SJSA1 (cell line): ENCODE measurements at places on chromosomes 5 and 9.
A peak's percentile ranks its signal among the peaks of the same experiment; 100 is the strongest.

DNA sequence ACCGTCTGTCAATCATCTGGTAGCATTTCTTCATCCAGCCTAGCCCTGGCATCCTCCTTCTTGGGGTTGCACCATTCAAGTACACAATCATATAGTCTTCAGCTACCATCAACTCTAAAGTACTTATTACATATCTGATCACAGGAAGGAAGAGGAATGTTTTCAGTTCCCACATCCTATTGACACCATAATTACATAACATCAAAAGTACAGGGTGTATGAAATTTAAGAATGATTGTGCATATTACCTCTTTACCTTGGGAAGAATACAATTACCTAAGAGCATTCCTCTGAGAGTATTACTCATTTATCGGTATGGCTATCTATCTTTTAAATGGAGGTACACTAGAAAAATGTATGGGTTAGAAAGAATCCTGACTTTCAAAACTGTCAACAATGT is 126.8 kb upstream of the PCA3 start:
- H3K27me3 ChIP-seq = no peaks in the 10 kb centered on the region
- H3K4me3 ChIP-seq = no peak overlapping the region
- H3K36me3 ChIP-seq = no peaks in the 10 kb centered on the region
- DNase-seq = no peak

GRCh38 chr9:77933019-77933418 is 98.6 kb downstream of the GNAQ start:
- H3K27me3 ChIP-seq = no peaks in the 10 kb centered on the region
- no peak overlapping the region for H3K4me3 ChIP-seq
- peaks cover 1% of the 10 kb centered on the region for H3K4me1 ChIP-seq
- no peak for DNase-seq
- no peak overlapping the region for H3K27ac ChIP-seq

- no peak overlapping the region for H3K4me3 ChIP-seq
- no peak for DNase-seq
- H3K27ac ChIP-seq = no peak overlapping the region
- peaks cover 11% of the 10 kb centered on the region; the same call in 1 of the 2 replicates for H3K36me3 ChIP-seq
- H3K4me1 ChIP-seq = peaks cover 26% of the 10 kb centered on the region
Measured at GRCh38 chr9:134064711-134065110, 3.1 kb downstream of the BRD3 start.

- H3K36me3 ChIP-seq = no peaks in the 10 kb centered on the region
- peak overlapping the region; percentile 42 for H3K27ac ChIP-seq
- H3K4me1 ChIP-seq = peaks cover 31% of the 10 kb centered on the region
- H3K27me3 ChIP-seq = no peaks in the 10 kb centered on the region
- no peak overlapping the region for H3K4me3 ChIP-seq
- DNase-seq = peak; percentile 90
Measured at GRCh38 chr5:171521219-171521633, 101.8 kb downstream of the FGF18 start.

GRCh38 chr5:39284552-39284951 is 65.2 kb upstream of the FYB1 start:
- no peaks in the 10 kb centered on the region for H3K36me3 ChIP-seq
- no peaks in the 10 kb centered on the region for H3K4me1 ChIP-seq
- H3K4me3 ChIP-seq = no peak overlapping the region
- no peak for DNase-seq

GRCh38 chr5:1540166-1540565 is 16.4 kb upstream of the LPCAT1 start:
- no peak overlapping the region for H3K27ac ChIP-seq
- peaks cover 6% of the 10 kb centered on the region for H3K4me1 ChIP-seq
- no peak for DNase-seq
- H3K27me3 ChIP-seq = no peaks in the 10 kb centered on the region
- no peaks in the 10 kb centered on the region for H3K36me3 ChIP-seq

GRCh38 chr5:17895288-17896033 is 261.2 kb downstream of the TAF11L14 start:
- H3K4me3 ChIP-seq = no peak overlapping the region
- H3K27me3 ChIP-seq = no peaks in the 10 kb centered on the region; the same call in 1 of the 2 replicates
- no peak for DNase-seq

- no peak overlapping the region for H3K27ac ChIP-seq
- no peak for DNase-seq
- H3K36me3 ChIP-seq = no peaks in the 10 kb centered on the region
Measured at GRCh38 chr5:124179819-124180218, 566.6 kb downstream of the ZNF608 start.

GRCh38 chr9:87039809-87040392 is 92.6 kb upstream of the GAS1 start:
- no peak overlapping the region for H3K4me3 ChIP-seq
- H3K4me1 ChIP-seq = no peaks in the 10 kb centered on the region
- H3K27me3 ChIP-seq = no peaks in the 10 kb centered on the region
- no peaks in the 10 kb centered on the region for H3K36me3 ChIP-seq

GRCh38 chr5:124902097-124902821 is 155.8 kb upstream of the ZNF608 start:
- H3K27ac ChIP-seq = no peak overlapping the region
- peak; percentile 31 for DNase-seq
- H3K36me3 ChIP-seq = no peaks in the 10 kb centered on the region
- no peak overlapping the region for H3K4me3 ChIP-seq
- no peaks in the 10 kb centered on the region for H3K27me3 ChIP-seq
- peaks cover 23% of the 10 kb centered on the region for H3K4me1 ChIP-seq

DNA sequence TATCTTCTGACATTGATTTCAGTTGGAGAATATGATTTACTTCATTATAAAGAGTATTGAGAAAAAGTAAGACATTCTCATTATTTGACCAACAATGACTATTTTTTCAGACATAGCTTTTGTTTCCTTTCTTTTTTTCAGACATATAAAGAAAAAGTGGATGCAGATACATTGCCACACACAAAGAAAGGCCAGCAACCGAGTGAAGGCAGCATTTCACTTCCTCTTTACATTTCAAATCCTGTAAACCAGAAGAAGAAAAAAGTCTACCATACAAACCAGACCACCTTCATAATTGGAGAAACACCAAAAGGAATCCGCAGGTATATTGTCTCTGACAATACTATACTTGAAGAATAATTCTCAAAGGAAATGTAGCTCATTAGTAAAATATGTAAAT is 128.9 kb downstream of the ERCC6L2 start:
- no peaks in the 10 kb centered on the region for H3K27me3 ChIP-seq
- peaks cover 39% of the 10 kb centered on the region for H3K36me3 ChIP-seq
- 0 out of 2 replicates have a peak, but pooled peaks cover 4% of the 10 kb centered on the region for H3K4me1 ChIP-seq
- H3K4me3 ChIP-seq = no peak overlapping the region

DNA sequence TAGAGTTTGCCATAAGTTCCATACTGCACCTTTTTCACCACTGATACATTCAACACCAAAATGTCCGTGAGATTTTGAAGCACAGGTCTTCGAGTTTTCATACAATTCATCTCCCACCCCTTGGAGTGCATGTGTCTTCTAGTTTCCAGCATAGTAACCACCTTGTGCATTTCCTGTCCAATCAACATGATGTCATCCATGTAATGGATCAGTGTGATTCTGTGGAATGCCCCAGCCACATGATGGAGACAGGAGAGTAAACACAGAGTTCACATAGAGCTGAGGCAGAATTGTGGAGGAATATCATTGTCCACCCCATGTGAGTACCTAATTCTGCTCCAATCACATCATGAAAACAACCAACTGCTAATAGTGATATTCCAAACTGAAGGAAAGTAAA is 441.5 kb upstream of the CDH6 start:
- H3K4me3 ChIP-seq = no peak overlapping the region
- H3K27me3 ChIP-seq = no peaks in the 10 kb centered on the region
- no peaks in the 10 kb centered on the region for H3K4me1 ChIP-seq
- H3K27ac ChIP-seq = no peak overlapping the region
- DNase-seq = no peak
- H3K36me3 ChIP-seq = no peaks in the 10 kb centered on the region

DNA sequence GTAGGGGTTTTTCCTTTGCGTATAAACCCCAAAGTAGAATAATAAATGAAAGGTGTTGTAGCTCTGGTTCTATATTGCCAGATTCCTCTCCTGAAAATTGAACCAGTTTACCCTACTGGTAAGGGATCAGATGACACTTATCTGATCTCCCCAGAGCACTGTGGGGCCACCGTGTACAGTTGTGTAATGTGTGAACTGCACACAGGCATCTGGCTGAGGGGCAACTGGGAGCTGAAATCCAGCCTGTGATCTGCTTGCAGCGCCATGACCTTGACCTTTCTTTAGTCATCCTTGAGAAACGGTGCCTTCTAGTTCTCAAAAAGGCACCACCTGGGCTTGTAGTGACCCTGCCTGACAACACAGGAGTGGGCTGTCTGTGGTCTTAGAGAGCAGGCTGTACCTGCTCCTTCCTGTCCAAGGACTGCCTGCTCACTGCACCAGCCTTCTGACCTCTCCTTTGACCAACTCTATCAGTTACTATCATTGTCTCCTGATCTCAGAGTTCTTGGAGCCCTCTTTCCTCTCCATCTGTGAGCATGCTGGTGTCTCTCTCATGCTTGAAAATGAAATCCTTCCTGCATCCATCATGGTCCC is 40.2 kb downstream of the PDE6A start:
- no peaks in the 10 kb centered on the region for H3K36me3 ChIP-seq
- H3K4me1 ChIP-seq = no peaks in the 10 kb centered on the region
- DNase-seq = no peak
- H3K4me3 ChIP-seq = no peak overlapping the region
- no peaks in the 10 kb centered on the region for H3K27me3 ChIP-seq
- no peak overlapping the region for H3K27ac ChIP-seq

- no peak for DNase-seq
- H3K4me1 ChIP-seq = no peaks in the 10 kb centered on the region
- no peaks in the 10 kb centered on the region for H3K36me3 ChIP-seq
- no peak overlapping the region for H3K4me3 ChIP-seq
- no peaks in the 10 kb centered on the region for H3K27me3 ChIP-seq
Measured at GRCh38 chr5:54561651-54562050, 44.1 kb downstream of the SNX18 start.

- DNase-seq = no peak
- H3K4me1 ChIP-seq = peaks cover 52% of the 10 kb centered on the region
- no peaks in the 10 kb centered on the region for H3K27me3 ChIP-seq
Measured at GRCh38 chr5:73365990-73366667, 82.4 kb downstream of the FOXD1 start.

GRCh38 chr5:74576941-74577456 is 63.5 kb downstream of the ENC1 start:
- H3K4me1 ChIP-seq = peaks cover 30% of the 10 kb centered on the region
- H3K4me3 ChIP-seq = 0 out of 2 replicates have a peak overlapping the region, but pooled peaks have one; percentile 4
- no peaks in the 10 kb centered on the region for H3K36me3 ChIP-seq
- peak overlapping the region; percentile 82 for H3K27ac ChIP-seq
- no peak for DNase-seq

GRCh38 chr9:87338088-87338989 is 159.3 kb upstream of the DAPK1 start:
- peak overlapping the region; percentile 23; the same call in 1 of the 2 replicates for H3K4me3 ChIP-seq
- H3K36me3 ChIP-seq = no peaks in the 10 kb centered on the region
- peaks cover 24% of the 10 kb centered on the region for H3K4me1 ChIP-seq
- DNase-seq = no peak
- H3K27me3 ChIP-seq = no peaks in the 10 kb centered on the region
- peak overlapping the region; percentile 81 for H3K27ac ChIP-seq

GRCh38 chr5:133848341-133848811 is 120.0 kb downstream of the C5orf15 start:
- peaks cover 6% of the 10 kb centered on the region for H3K27me3 ChIP-seq
- no peak overlapping the region for H3K4me3 ChIP-seq

GRCh38 chr9:130938652-130939404 is at the start of gene FIBCD1:
FIBCD1 (minus strand) TSS chr9:130939247; CDS start chr9:130938607, 640 bp downstream.
- H3K27ac ChIP-seq = no peak within 1 kb of the TSS
- H3K36me3 ChIP-seq = no peaks in the 10 kb centered on the region
- peaks cover 55% of the 10 kb centered on the region for H3K27me3 ChIP-seq
- peak; percentile 54 for DNase-seq

- peaks cover 9% of the 10 kb centered on the region; the same call in 1 of the 2 replicates for H3K4me1 ChIP-seq
- no peaks in the 10 kb centered on the region for H3K27me3 ChIP-seq
- H3K36me3 ChIP-seq = no peaks in the 10 kb centered on the region
- no peak for DNase-seq
- H3K27ac ChIP-seq = no peak overlapping the region
Measured at GRCh38 chr9:88586452-88586851, 51.5 kb downstream of the NXNL2 start.

DNA sequence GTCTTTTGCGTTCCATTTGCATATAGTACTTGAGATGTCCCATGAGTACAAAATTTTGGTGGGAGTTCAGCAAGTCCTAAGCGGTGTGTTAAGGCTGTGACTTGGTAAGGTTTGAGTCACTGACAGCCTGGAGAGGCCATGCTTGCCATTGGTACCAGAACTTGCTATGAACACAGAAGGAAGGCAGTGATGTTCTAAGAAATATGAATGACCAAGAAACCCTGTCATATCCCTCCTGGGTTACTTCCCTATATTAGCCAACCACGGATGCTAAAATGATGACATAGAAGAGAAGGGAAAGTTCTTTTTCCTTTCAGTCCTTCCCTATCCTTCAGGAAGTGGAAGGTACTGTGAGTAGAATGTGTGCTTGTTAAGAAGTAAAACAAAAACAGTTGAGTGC is 136.7 kb downstream of the GCNT1 start:
- no peak overlapping the region for H3K4me3 ChIP-seq
- no peak for DNase-seq
- H3K4me1 ChIP-seq = peaks cover 27% of the 10 kb centered on the region
- peak overlapping the region; percentile 33; the same call in 1 of the 2 replicates for H3K27ac ChIP-seq
- H3K36me3 ChIP-seq = no peaks in the 10 kb centered on the region
- no peaks in the 10 kb centered on the region for H3K27me3 ChIP-seq

GRCh38 chr5:57844410-57844809 is 361.8 kb upstream of the ACTBL2 start:
- DNase-seq = no peak
- no peak overlapping the region for H3K27ac ChIP-seq
- no peaks in the 10 kb centered on the region for H3K36me3 ChIP-seq
- peaks cover 57% of the 10 kb centered on the region for H3K4me1 ChIP-seq
- no peaks in the 10 kb centered on the region for H3K27me3 ChIP-seq

DNA sequence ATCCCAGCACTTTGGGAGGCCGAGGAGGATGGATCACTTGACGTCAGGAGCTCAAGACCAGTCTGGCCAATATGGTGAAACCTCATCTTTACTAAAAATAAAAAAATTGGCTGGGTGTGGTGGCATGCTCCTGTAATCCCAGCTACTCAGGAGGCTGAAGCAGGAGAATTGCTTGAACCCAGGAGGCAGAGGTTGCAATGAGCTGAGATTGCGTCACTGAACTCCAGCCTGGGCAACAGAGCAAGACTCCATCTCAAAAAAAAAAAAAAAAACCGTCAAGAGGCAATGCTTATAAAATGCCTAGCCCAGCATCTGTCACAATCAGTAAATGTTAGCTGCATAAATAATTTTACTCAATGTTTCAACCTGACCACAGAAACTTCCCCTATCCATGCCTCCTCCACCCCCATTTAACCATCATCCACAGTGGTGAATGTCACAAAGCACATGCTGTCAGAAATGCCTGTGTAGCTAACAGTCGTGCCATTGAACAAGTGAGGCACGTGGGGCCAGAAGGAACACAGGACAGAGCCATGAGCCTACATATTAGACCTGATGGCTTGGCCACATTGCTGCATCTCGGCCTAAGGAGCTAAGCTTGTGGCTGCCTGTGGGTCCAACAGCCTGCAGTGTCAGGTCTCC is 16.8 kb upstream of the TCOF1 start:
- H3K36me3 ChIP-seq = no peaks in the 10 kb centered on the region
- H3K27me3 ChIP-seq = no peaks in the 10 kb centered on the region
- peaks cover 16% of the 10 kb centered on the region for H3K4me1 ChIP-seq

DNA sequence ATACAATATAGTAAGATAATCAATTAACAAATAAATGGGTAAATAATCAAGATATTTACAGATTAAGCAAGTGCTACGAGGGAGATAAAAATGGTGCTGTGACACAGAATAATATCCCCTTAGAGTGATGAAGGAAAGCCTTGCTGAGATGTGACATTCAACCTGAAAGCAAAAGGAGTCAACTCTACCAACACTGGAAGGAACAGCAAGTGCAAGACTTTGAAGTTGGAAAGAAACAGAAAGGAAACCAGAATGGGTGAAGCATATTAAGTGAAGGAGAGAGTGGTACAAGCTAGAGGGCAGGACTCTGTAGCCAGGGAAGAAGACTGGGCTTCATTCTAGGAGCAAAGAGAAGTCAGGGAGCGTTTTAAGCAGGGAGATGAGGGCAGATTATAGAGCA is 12.2 kb upstream of the MEGF9 start:
- no peak overlapping the region for H3K27ac ChIP-seq
- H3K27me3 ChIP-seq = no peaks in the 10 kb centered on the region
- peaks cover 4% of the 10 kb centered on the region; the same call in 1 of the 2 replicates for H3K4me1 ChIP-seq
